ENCODE measurements at places on chromosomes 12 and 14.

DNA sequence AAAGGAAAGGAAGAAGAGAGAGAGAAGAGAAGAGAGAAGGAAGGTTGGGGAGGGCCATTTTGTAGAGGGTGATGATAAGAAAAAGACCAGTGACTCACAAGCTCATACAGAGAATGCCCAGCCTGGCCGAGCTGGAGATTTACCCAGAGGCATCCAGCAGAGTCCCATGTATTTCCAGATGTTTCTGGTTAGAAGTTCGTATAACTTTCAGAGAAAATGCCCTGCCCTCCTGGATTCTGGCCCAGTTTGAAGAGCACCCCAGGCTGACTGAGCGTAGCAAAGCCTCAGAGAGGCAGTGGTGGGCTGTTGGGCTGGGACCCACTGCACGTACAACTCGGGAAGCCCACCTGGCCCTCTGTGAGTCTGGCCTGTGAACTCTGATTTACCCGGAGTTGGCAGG lies 221.8 kb downstream of the SLC41A2 start:
- DNase-seq, result no peak

GRCh38 chr14:22378181-22378580 lies 210.8 kb downstream of the DAD1 start:
- DNase-seq, result no peak

- DNase-seq, result no peak
Measured at GRCh38 chr12:45779936-45780335, 50.4 kb downstream of the ARID2 start.

GRCh38 chr12:38771871-38772270 lies 133.5 kb downstream of the CPNE8 start:
- no peak for DNase-seq

- DNase-seq, result no peak
Measured at GRCh38 chr14:96538097-96538989, 36.2 kb downstream of the PAPOLA start.

All from activated T-cell treated with anti-CD3 and anti-CD28 coated beads for 4 hours (primary cell).